ENCODE measurements at places on chromosomes 6 and 20. TPM values are rescaled to one million over a fixed set of nuclear protein-coding genes. Genes with fewer than 3 reads are reported as not detected.

DNA sequence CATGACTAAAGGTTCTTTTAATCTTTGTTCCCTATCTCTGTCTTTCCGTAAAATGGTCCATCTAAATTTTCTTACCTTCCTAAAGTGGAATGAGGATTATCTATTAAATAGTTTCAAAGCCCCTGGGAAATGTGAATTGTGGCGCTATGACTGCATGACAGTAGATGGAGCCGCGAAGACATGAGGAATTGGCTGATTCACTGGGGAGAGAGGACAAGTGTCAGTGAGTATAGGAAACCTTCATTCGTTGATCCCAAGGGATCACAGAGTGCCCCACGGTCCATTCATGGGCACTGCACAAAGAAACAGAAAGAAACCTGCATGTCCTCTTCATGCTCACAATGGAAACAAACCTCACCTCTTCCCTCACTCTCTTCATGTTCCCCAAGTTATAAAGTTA lies 479.3 kb upstream of the BTBD3 start:
- no peak for DNase-seq
- H3K4me1 ChIP-seq = peaks cover 3% of the 10 kb centered on the region
- H3K27me3 ChIP-seq = peaks cover 2% of the 10 kb centered on the region
- peaks cover 5% of the 10 kb centered on the region for H3K36me3 ChIP-seq
- H3K27ac ChIP-seq = no peak overlapping the region
- H3K4me3 ChIP-seq = no peak overlapping the region

DNA sequence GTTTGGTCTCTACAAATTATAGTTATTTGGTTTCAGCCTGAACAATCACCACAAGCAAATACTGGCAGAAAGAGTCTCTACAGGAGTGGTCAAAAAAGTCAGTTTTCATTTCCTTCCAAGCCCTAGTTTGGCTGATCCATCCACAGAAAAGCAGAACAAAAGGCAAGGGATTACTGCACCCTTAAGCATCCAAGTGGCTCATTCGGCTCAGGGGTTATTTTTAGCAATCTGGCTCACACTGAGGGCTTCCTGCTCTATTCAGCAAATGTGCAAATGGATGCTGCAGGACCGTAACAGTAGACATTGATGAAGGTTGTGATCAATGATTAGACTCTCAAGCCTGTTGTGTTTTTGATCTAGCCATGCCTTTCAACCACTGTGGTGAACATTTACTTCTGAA lies 62.2 kb upstream of the FABP7 start:
- peaks cover 5% of the 10 kb centered on the region for H3K4me1 ChIP-seq
- no peak overlapping the region for H3K27ac ChIP-seq
- no peak overlapping the region for H3K4me3 ChIP-seq
- no peak for DNase-seq
- no peaks in the 10 kb centered on the region for H3K36me3 ChIP-seq
- peaks cover 1% of the 10 kb centered on the region for H3K27me3 ChIP-seq

DNA sequence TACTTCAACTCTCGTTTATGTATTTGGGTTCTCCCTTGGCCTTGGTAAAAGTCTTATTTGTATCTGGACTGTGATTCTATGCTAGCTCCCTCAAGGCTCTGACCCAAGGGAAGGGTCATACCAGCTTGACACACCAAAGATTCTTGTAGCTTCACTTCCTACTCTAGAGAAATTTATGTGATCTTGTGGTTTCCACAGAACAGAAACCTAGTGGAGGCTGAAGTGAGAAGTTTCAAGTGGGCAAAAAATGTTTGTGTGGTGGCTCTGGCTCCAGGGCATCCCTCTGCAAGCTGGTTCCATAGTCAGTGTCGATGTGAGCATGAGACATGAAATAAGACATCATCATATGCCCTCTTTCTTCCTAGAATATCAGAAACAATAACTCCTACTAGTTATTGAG lies 48.1 kb upstream of the TNFRSF21 start:
- H3K4me1 ChIP-seq = no peaks in the 10 kb centered on the region
- no peaks in the 10 kb centered on the region for H3K36me3 ChIP-seq
- no peak for DNase-seq
- H3K4me3 ChIP-seq = no peak overlapping the region

- no peak overlapping the region for H3K4me3 ChIP-seq
- no peak overlapping the region for H3K27ac ChIP-seq
- H3K27me3 ChIP-seq = no peaks in the 10 kb centered on the region
- peaks cover 4% of the 10 kb centered on the region for H3K4me1 ChIP-seq
- DNase-seq = no peak
Measured at GRCh38 chr6:150516199-150516598, 83.5 kb upstream of the PLEKHG1 start.

GRCh38 chr20:50196248-50196647 lies 5.6 kb downstream of the CEBPB start:
- no peak overlapping the region for H3K4me3 ChIP-seq
- H3K36me3 ChIP-seq = peaks cover 4% of the 10 kb centered on the region
- peak overlapping the region; percentile 72 for H3K27ac ChIP-seq

GRCh38 chr20:44582311-44583025 lies at the start of gene PKIG:
TSS of gene PKIG (plus strand) at chr20:44582579. CDS start at chr20:44614557, 31,978 bp downstream.
- peaks cover 16% of the 10 kb centered on the region for H3K36me3 ChIP-seq
- H3K27me3 ChIP-seq = peaks cover 2% of the 10 kb centered on the region
- peaks cover 72% of the 10 kb centered on the region for H3K4me1 ChIP-seq
- H3K4me3 ChIP-seq = peak within 1 kb of the TSS; percentile 93
- peak within 1 kb of the TSS; percentile 94 for H3K27ac ChIP-seq

- peaks cover 3% of the 10 kb centered on the region for H3K27me3 ChIP-seq
- peaks cover 8% of the 10 kb centered on the region for H3K36me3 ChIP-seq
- peaks cover 9% of the 10 kb centered on the region for H3K4me1 ChIP-seq
- no peak overlapping the region for H3K27ac ChIP-seq
- no peak overlapping the region for H3K4me3 ChIP-seq
- DNase-seq = no peak
Measured at GRCh38 chr6:168385037-168385759, 55.8 kb upstream of the SMOC2 start.

DNA sequence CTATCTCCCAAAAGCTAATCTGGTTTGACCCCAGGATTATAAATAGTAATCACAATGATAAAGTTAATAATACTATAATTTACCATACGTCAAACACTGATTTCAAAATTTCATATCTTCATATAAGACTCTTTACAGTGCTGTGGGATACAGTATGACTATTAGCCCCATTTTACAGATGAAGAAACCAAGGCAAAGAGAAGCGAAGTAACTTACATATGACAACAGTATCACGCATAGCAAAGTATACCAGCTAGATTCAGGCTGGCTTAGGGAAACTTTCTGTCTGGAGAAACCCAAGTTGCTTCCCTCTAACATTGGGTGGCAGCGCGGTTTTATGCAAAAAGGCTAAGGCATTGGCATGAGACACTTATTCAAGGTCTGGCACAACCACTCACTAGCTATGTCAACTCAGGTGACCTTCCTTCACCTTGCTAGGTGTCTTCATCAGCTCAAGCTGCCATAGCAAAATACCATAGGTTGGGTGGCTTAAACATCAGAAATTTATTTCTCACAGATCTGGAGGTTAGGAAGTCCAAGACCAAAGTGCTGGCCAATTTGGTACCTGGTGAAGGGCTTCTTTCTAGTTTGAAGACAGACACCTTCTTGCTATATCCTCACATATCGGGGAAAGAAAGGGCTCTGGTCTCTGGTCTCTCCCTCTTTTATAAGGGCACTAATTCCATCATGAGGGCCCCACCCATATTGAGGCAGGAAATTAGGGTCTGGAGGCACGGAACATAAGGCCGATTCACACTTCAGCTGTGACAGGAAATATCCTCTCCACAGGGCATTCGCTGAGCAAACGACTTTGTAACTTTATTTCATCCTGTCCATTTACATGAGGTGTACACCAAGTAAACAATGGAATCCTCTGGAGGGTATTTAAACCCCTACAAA lies 22.4 kb upstream of the UTRN start:
- no peak overlapping the region for H3K4me3 ChIP-seq
- DNase-seq = no peak
- H3K4me1 ChIP-seq = peaks cover 21% of the 10 kb centered on the region
- H3K36me3 ChIP-seq = no peaks in the 10 kb centered on the region
- no peaks in the 10 kb centered on the region for H3K27me3 ChIP-seq

DNA sequence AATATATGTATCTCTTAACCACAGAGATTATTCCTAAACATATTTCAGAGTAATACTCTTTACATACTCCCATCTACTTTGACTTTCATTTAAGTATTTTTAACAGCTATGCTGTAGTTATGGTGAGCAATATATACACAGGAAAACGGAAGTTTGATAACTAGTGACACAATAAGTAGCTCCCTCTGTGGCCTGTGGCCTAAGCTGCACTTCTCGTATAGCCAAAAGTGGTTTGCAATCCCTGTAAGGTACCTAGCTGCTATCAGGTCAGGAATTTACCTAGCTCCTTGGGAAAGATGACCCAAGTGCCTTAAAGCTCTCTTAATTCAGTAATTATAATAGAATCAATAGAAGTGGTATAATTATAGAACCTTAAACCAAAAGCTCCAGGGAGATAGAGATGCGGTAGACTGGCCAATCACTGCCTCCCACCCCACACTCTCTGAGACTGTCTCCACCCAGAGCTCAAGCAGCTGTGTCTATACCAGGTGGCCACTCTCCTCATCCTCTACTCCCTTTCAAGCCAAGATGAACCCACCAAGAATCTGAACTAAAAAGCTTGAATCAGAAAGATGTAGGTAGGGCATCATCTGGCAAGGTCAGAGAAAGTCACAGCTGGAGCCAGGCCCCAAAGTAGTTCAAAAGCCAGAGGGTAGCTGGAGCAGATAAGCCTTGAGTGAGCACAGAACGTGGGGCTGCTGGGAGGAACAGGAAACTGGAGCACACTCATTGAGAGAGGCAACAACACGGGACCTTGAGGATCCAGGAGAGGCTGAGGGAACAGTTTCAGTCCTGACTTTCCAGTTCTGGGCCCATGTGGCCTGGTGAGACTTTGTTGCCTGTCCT lies 84.9 kb upstream of the ASF1A start:
- no peak for DNase-seq
- no peaks in the 10 kb centered on the region for H3K36me3 ChIP-seq
- no peak overlapping the region for H3K4me3 ChIP-seq
- peaks cover 5% of the 10 kb centered on the region for H3K27me3 ChIP-seq
- no peak overlapping the region for H3K27ac ChIP-seq
- H3K4me1 ChIP-seq = no peaks in the 10 kb centered on the region

DNA sequence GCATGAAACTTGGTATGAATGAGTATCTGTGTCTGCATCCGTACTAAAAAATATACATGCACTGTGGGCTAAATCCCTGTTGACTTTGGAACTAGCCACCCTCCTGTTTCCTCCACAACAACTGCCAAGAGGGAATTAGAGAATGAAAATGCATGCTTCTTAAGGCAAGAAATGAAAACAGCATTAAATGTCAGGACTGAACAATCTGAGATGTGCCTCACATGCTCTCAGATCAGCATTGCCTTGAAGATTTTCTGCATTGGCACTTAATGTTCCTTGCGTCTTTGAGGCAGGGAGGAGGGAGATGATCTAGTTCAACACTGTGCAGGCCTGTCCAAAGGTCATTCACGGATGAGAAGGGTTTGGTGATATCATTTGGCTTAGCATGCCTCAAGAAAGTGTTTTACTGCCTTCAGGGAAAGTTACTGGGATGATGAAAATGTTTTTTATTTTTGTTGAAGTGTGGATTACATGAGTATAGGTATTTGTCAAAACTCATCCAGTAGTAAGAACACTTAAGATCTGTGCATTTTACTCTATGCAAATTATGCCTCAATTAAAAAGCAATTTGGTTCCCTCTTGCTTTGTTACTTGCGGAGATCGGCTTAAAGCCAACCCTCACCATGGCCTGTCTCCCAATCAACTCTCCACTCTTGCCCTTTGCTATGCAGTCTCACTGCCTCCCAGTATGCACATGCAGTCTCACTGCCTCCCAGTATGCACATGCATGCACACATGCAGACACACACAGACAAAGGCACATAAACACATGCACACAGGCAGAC lies 47.5 kb upstream of the RIN2 start:
- H3K4me1 ChIP-seq = no peaks in the 10 kb centered on the region
- H3K27me3 ChIP-seq = peaks cover 7% of the 10 kb centered on the region

DNA sequence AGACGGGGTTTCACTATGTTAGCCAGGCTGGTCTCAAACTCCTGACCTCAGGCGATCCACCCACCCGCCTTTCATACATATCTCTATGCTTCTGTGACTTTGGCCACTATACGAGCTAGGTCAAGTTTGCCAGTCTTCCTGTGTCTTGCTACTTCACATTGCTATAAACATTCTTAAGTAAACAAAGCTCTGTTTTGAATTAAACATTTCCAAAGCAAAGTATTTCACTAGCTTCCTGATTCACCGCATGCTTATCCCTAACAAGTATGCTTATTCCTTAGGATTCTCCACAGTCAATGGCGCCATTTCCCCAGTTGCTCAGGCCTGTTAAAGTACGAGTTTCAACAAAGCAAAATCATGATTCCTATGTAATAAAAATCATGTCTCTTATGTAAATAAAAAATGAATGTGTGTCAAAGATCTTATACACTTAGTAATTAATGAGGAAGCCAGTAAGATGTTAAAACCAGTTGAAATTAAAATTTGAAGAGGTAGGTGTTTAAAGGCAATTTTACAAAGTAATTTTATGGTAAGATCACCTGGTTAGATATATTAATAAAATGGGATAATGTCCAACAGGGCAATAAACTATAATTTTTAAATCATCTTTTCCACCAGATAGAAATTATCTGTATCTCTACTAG lies 88.5 kb downstream of the PRKN start:
- H3K36me3 ChIP-seq = no peaks in the 10 kb centered on the region
- DNase-seq = no peak
- H3K4me1 ChIP-seq = no peaks in the 10 kb centered on the region
- H3K4me3 ChIP-seq = no peak overlapping the region
- H3K27ac ChIP-seq = no peak overlapping the region

Gene TUBE1
- 13.7 TPM for total RNA-seq

Gene FGD2
- total RNA-seq = 0.10 TPM
